ENCODE measurements at places on chromosomes 5 and 9.

- no peak for DNase-seq
These were observed 412.6 kb upstream of the CTNND2 start for GRCh38 chr5:12316812-12317211.

DNA sequence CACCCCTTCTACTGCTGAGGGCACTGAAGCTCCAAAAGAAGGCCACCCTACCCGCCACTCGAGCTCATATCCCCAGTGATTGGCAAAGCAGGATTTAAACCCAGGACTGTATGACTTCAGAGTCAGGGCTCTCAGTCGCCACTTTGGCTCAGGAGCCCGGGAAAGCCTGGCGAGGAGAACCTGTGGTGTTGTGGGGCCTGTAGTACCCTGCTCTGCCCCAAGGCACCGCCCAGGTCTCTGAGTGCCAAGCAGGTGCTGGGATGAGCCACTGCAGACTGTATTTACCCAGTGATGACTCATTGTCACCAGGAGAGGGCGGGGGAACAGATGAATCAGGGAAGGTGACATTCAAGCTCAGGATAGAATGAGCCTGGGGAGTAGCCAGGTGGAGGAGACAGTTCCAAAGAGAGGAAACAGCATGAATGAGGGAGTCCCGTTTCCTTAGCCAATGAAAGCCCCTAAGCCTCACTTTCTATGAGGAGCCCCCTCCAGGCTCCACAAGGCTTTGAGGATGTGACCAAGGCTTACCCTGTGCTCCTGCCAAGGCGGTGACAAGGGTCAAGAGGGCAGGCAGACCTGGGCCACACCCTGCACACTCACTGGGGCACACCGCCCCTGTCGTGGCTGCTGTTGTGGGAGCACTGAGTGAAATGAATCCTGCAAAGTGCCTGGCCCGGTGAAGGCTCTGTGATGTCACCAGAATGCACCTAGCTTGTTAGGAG is 17.8 kb upstream of the DPM2 start:
- no peak for DNase-seq

GRCh38 chr9:109001275-109001676 is 12.0 kb downstream of the CTNNAL1 start:
- no peak for DNase-seq

DNA sequence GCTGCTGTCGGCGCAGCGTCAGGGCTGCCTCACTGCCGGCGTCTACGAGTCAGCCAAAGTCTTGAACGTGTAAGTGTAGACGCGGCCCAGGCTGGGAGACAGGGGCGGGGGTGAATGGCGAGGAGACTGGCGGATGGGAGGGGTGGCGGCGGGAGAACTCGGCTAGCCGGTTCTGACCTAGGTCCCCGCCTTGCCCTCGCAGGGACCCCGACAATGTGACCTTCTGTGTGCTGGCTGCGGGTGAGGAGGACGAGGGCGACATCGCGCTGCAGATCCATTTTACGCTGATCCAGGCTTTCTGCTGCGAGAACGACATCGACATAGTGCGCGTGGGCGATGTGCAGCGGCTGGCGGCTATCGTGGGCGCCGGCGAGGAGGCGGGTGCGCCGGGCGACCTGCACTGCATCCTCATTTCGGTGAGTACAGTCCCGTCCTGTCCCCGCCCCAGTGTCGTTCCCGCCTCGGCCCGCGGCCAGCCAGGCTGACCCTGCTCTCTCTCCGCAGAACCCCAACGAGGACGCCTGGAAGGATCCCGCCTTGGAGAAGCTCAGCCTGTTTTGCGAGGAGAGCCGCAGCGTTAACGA is 745 bp downstream of the GADD45G start:
- peak; percentile 22 for DNase-seq

GRCh38 chr5:56705217-56705616 is 110.1 kb upstream of the MAP3K1 start:
- no peak for DNase-seq

All from midbrain (tissue), 1 donor.